ENCODE measurements at places on chromosomes 5 and 9.

DNA sequence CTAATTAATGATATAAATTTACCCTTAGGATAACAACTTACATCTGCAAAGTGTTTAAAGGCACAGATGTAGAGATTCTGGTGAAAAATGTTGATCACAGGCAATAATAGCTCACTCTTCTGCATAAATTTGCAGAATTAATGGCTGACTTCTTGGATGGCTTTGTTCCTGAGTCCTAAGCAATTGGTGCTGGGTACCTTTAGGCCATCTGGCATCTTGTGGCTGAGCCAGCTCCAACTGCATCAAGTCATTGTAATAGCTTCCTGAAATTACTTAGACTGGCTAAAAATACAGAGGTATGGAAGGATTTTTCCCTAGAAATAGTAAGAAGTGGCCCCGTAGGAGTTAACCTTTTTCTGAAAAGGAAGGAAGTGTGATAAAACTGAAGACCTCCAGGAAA, 118.3 kb upstream of the MINAR2 start:
- no peak for DNase-seq

DNA sequence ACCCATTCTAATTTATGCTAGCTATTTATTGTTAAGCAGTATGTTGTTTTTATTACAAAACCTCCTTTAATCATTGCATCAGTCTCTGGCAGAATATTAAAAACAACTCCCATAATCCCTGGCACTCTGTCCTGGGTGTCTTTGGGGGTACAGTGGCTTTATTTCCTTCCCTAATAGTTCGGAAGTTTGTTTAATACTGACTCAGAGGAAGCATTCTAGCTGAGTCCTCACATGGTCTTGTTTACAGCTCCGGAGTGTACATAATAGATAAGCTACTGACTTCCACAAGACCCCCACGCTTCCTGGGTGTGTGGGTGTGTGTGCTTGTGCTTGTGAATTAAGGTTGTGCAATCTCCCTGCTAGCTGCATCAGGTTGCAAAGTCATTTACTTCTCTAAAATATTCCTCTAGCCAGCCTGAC, 149.8 kb upstream of the CDKN2B start:
- DNase-seq: peak; percentile 80

- no peak for DNase-seq
Measured at GRCh38 chr9:93952784-93953495, 2.2 kb downstream of the BARX1 start.

- DNase-seq: no peak
Measured at GRCh38 chr5:68529581-68529980, 314.0 kb downstream of the PIK3R1 start.

DNA sequence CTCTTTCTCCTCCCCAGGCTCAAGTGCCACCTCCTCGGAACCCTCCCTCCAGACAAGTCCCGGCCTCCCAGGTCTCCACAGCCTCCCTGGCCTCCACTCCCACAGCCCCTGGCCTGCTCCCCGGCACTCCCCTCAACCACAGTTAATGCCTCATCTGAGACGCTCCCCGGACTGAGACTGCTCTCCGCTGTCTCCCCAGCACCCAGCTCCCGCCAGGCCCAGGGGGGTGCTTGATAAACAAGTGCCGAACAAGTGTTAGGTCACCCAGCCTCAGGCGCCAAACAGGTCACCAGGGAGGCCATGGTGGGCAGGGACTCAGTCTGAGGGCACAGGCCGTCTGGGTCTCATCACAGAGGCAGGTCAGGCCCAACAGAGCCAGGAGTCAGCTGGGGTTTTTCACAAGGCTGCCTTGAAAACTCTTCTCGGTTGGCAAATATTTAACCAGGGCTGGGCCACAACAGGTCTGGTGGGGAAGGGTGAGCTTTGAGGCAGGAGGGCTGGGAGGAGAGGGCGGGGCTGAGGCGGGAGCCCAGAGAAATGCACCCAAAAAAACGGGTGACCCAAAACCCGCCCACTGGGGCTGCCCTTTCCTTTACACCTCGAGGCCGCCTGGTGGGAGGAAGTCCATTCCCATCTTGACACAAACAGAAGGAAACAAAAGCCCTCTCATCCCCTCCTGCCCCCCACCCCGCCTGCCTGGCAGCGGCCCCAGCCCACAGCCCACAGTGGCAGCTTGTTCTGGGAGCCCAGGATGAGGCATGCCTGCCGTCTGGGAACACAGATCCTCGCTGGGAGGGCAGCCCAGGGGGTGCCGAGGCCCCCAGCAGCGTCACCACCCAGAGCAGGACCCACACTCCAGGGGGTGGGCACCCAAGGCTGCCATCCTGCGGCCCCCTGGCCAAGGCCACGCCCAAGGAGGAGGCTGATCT, 66.6 kb upstream of the STXBP1 start:
- peak; percentile 58 for DNase-seq

DNA sequence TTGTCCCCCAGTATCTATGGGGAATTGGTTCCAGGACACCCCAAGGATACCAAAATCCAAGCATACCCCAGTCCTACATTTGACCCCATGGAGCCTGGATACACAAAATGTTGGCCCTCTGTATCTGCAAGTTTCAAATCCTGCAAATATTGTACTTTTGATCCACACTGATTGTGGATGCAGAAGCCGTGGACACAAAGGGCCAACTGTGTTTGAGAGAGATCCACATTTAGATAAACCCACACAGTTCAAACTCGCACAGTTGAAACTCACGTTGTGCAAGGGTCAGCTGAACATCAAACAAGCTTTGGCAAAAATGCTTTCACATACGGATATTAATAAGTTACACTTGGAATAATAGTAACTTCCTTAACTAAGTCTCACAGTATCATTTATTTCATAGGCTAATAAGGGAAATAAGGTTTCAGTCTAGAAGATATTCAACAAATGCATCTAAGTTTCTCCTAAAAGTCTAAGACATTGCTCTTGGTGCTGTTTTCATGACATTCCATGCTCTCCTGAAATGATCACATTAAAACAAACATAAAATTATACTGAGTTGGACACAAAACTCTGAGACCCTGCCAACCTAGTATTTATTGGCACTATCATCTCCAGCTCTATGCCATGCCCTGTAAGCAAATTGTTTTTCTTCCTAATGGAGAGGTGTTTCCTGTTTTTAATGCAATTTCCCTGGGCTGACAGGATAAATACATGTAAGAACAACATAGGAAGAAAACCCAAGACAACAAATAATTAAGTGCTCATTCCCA, 32.3 kb downstream of the ACTL7A start:
- no peak for DNase-seq

DNA sequence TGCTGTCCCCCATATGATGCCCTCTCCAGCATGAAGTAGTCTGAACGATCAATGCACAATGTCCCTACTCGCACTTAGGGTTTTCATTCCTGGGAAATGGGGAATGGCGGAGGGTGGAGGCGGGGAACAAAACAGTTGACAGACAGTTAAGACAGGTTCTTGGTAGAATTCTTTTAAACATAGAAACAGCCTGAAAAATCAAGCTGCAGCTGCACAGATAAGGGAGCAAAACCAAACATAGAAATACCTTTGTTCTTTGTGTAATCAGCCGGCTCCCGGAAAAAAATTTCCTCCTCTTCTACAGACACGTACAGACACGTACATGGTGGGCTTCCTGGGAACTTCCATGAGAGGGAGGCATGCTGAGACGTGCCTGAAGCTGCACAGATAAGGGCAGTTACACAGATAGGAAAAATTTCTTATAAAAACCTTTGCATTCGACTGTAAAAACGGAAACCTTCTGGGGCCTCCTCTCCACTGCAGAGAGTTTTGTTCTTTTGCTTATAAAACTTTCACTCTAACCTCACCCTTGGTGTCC, 662.4 kb upstream of the PTPRD start:
- DNase-seq: no peak

DNA sequence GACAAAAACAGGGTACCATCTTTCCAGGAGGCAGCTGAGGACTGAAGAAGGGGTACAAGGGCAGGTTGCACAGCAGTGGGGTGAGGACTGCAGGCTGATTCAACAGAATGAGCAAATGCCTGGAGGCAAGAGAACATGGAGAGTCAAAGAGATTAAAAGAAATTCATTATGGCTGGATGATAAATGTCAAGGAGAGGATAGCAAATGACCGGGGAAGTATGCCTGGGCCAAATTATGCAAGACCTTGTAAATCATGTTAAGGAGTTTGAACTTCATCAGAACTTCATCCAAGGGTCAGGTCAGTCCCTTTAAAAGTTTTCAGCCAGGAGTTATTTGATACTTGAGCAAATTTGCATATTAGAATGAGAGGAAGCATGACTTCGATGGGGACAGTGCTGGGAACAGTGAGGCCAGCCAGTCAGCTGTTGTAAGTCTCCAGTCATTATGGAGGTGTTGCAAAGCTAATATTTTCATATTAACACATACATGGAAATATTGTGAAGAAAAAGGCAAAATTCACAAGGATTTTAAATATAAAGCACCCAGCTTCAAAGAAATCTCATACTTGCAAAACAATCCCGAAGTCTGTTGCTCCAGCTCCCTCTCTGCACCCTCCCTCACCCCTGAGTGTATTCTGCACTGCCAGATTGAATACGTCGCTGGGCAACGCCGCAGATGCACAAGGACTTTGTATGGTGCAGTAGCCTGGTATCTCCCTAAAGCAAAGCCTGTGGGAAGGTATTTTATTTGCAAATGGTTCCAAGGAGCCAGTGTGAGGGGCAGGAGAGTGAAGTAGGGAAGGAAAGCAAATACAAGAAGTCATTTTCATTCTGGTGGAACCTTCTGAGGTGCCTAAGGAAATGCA, 509.8 kb upstream of the TLE4 start:
- no peak for DNase-seq

GRCh38 chr9:123063896-123064295, 30.4 kb downstream of the GPR21 start:
- DNase-seq: no peak

DNA sequence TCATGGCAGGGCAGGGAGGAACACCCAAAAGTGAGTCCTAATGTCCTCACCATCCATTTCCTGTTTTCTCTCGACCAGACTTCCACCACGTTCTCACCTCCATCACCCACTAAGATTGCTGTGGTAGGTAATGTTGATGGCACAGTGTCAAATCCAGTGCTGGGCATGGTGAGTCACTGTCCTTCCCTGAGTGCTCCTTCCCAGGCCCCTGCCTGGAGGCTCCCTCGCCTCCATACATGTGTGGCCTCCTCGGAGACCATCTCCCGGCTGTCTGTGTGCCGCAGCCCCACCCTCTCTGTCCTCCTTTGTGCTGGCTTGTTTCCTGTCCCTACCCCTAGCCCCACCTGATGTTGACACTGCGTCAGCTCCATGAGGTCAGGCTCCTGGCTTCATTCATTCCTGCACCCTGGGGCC, 177.5 kb downstream of the SYK start:
- no peak for DNase-seq

- DNase-seq: no peak
Measured at GRCh38 chr5:132008961-132009680, 2.3 kb downstream of the ACSL6 start.

DNA sequence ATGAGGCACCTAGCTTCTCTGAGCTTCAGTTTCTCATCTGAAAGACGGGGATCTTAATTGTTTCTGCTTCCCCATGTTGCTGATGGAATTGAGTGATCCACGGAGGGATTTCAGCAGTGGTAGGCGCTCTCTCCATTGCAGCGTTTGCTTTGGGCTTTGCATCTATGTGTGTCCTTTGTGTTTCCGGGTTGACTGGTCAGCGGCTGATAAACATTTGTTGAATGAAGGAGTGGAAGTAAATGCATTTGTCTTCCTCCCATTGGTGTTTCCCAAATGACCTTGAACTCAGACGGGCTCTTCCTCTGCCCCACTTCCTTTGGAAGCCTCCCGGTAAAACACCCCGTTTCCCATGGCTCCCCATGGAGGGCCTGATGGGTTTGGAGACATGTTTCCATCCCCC, 117.2 kb downstream of the GAPVD1 start:
- no peak for DNase-seq

- DNase-seq: no peak
Measured at GRCh38 chr5:39373791-39374190, 9.5 kb upstream of the C9 start.

GRCh38 chr9:86985132-86985647, 37.9 kb upstream of the GAS1 start:
- DNase-seq: no peak

- peak; percentile 62 for DNase-seq
Measured at GRCh38 chr5:172800088-172800551, 29.1 kb upstream of the DUSP1 start.

GRCh38 chr5:133861161-133861737, 107.2 kb downstream of the C5orf15 start:
- DNase-seq: no peak

GRCh38 chr9:32455738-32456137, 70.3 kb downstream of the RIGI start:
- peak; percentile 54 for DNase-seq

- no peak for DNase-seq
Measured at GRCh38 chr5:142545650-142546322, 140.1 kb downstream of the FGF1 start.

DNA sequence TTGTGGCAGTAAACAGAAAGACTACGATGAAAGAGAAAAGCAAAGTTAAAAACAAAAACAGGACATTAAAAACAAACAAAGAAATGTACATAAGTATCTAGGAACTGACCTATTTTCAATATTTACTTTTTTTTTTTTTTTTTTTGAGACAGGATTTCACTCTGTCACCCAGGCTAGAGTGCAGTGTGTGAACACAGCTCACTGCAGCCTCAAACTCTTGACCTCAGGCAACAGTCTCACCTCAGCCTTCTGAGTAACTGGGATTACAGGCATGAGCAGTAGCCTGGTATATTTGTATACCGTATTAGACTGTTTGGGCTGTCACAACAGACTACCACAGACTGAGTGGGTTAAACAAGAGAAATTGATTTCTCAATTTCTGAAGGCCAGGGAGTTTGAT, 1189.1 kb downstream of the CDH9 start:
- no peak for DNase-seq

DNA sequence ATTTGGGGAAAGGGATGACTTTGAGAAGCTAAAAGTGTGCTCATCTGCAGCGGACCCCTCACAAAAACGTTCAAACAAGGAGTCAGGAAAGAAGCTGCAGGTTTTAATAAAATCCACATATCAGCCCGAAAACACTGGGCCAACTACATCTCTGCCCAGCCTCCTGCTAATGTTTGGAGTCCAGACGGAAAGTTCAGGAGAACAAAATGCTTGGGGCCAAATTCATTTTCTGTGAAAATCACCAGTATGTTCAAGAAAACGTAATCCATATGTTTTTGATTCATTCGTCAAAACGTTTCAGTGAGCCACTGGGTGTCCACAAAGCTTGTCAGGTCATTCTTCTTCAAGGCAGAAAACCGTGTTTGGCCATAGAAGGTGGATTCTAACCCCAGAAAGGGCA, 87.5 kb upstream of the GAS1 start:
- no peak for DNase-seq

- peak; percentile 35 for DNase-seq
Measured at GRCh38 chr5:52799358-52799982, 11.8 kb downstream of the ITGA1 start.

- peak; percentile 72 for DNase-seq
Measured at GRCh38 chr9:111149018-111149759, 110.9 kb upstream of the LPAR1 start.

GRCh38 chr9:127015921-127016512, 101.4 kb downstream of the RALGPS1 start:
- no peak for DNase-seq
